NCI-H748 treated with DMSO at 0.1 percent for 48 hours (cell line): ENCODE measurements at places on chromosomes 11 and 22.
A peak's percentile ranks its signal among the peaks of the same experiment; 100 is the strongest.

DNA sequence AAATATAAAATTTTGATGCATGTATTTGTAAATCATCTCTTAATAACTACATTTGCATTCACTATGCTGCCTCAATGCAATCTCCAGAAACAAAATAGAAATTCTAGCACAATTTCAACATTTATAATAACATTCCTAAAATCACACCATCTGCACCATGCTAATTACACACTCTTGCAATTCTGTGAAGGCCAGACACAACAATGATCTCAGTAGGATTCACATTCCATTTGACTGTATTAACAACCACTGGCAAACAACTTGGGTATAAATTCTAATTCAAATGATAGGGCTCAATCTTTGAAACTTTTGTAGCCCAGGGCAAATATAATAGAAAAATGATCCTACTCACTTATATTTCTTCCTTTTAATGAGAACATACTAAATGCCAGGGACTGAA lies 25.9 kb downstream of the RAB6A start:
- DNase-seq: no peak

- peak; percentile 20 for DNase-seq
These were observed 822 bp downstream of the RBX1 start for GRCh38 chr22:40951795-40952605.

DNA sequence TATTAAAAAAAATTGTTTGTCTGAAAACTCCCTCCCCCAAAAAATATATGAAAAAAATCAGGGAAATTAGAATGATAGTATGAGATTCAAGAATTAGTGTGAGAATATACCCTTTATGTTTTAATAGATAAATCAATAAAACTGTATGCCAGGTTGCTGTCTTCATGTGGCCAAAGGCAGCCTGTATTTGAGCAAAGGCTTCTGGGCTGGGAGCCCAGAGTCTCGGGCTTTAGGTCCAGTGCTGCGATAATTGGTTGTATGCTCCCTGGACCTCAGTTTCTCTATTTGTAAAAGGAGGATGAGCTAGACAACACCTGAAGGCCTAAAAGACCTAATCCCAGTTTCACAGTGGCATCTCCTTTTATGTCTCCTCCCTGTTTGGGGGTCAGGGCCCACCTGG lies 29.8 kb downstream of the THOC5 start:
- no peak for DNase-seq

GRCh38 chr11:19442554-19442910 lies 201.8 kb upstream of the E2F8 start:
- DNase-seq: no peak

DNA sequence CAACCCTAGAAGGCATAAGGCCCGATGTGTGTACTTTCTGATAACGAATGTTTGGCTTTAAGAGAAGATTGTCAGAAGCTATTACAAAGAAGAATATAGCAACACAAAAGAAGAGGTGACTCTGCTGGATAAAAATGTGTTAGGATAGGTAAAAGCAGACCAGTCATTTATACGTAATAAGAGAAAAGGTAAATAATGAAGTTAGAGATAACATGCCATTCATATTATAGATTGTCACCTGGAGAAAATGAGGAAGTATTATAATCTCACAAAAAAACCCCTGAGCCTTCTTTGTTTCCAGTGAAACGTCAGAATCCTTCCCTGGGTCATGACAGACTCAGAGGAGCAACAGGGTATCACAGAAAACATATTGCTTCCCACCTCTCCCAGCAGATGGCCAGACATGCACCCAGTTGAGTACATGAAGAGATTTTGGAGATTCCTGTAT lies 36.1 kb downstream of the PPFIA1 start:
- DNase-seq: no peak

- DNase-seq: no peak
These were observed 55.0 kb upstream of the GLYAT start for GRCh38 chr11:58786693-58787092.

DNA sequence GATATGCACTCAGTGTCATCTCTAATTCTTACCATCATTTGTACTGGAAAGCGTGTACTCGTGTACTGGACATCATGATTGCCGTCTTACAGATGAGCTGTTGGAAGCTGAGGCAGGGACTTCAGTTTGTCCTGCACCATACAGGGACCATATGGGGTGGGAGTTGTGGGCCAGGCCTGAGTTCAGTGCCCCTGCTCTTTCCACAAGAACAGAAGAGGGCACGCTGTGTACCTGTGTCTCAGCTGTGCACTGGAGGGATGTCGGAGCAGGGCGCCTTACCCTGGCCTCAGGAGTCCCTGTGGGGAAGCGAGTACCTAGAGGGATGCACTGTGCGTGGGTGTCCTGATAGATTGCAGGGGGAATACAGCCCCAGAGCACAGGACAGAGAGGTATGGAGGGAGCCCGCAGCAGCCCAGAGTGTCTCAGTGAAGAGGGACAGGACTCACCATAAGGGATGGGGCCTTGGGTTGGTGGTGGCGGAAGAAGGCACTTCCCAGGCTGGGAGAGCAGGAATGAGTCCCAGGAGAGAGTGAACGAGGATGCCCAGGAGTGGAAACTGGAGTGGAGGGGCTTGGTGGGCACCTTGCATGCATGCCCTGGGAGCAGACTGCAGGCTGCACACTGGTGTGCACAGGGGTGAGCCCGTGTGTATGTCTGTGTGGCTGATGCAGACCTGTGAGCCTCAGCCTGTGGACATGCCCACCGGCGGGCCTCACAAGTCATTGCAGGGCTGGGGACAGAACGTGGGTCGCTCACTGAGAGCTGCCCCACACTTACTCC lies 329.7 kb downstream of the TBC1D22A start:
- DNase-seq: no peak

DNA sequence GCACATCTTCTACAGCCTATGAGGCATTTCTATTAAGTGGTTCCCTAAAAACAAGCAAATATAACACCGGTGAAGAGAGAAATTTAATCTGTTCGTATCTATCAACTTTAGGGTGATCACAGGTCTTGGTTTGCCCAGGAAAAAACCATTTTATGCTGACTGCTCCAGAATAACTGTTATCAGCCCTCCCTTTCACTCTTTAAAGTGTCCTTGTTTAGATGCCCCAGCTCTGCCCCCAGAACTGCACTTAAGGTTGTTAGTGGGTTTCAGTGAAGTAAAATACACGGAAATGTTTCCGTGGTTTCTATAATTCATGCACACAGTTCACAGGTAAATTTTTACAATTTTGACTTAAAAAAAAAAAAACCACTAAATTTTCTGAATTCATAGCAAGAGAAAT lies 70.0 kb downstream of the NARS2 start:
- DNase-seq: no peak

GRCh38 chr11:34928960-34929680 lies 12.7 kb downstream of the PDHX start:
- DNase-seq: no peak

- no peak for DNase-seq
These were observed 102.0 kb downstream of the GRIK4 start for GRCh38 chr11:120613264-120614226.

GRCh38 chr11:128695539-128696221 lies 1.8 kb downstream of the FLI1 start:
- no peak for DNase-seq
